ENCODE measurements at places on chromosomes 11 and 22.

DNA sequence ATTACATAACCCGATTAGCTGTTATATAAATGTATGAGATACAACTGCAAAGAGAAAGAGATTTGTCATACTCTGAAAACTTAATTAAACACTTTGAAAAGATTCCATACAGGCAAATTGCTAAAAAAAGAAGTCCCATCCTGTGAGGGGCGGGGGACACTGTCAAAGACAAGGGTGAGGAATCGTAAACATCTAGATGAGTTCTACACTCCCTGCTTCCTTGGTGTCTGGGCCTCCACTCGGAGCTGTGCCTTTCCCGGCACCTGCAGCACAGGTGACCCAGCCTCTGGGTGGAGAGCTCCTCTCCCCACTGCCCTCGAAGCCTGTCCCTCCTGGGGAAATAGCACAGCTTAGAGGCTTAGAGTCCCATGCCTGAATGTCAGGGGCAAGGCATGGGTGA is 69.2 kb upstream of the CRYBB3 start:
- DNase-seq: no peak

DNA sequence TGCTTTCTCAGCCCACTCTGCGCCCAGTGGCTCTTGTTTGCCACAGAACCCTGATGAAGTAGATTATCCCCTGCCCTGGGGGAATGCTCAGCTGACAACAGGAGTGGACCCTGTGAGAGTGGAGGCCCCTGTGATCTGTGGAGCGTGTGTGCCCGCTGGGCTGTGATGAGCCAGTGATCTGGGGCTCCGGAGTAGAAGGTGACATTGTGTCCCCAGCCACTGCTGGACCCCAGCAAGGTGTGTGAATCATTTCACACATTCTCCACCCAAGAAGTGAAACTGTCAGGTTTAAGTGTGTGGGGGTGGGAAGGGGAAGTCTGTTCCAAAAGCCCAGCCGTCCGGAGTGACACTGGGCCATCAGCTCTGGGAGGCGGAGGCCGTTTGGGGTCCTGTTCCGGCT is 33.1 kb upstream of the GRAMD4 start:
- no peak for DNase-seq

DNA sequence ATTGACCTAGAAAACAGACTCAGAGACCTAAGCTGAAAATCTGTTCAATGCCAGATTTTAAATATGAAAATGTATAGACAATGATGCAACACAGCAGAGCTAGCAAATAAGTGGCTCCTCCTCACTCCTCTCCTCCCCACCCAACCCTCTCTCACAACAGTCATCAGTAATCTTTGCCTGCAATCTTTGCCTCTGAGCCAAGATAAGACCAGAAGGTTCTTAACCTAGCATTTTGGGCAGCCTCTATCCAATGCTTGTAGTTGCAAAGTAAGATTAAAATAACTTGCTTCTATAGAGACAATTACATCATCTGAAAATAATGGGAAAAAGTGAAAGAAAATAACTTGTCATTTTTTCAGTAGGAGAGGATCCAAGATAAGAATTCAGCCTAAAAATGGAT is 117.3 kb downstream of the PARVA start:
- no peak for DNase-seq

- DNase-seq: no peak
Observed at GRCh38 chr11:45159781-45160365, 13.4 kb downstream of the PRDM11 start.

DNA sequence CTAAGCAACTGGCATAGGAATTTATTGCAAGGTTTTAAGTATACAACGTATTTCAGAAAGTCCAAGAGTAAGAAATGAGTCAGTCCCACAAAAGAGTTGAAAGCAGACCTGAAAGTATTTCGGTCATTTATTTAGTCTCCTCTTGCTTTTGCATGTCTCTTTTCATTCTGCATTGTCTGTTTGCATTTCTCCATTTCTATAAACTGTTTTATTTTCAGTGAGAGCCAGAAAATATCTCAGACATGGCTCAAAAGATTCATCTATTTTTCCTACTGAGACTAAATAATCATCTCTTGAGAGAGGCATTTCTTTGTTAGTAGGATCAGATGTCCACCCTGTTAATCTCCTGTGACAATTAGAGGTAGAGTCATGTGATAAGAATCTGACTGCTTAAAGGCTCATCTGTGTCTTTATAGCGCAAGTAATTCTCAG is 219.1 kb upstream of the CCDC179 start:
- DNase-seq: no peak

DNA sequence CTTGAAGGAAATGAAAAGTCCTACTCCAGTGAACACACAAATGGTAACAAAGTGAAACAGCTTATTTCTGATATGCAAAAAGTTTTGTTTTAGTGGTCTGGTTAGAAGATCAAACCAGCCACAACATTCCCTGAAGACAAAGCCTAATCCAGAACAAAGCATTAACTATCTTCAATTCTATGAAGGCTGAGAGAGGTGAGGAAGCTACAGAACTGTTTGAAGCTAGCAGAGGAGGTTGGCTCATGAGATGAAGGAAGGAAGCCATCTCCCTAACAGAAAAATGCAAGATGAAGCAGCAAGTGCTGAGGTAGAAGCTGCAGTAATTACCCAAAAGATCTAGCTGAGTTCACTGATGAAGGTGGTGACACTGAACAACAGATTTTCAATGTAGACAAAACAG is 168.4 kb downstream of the IGLL1 start:
- DNase-seq: no peak

DNA sequence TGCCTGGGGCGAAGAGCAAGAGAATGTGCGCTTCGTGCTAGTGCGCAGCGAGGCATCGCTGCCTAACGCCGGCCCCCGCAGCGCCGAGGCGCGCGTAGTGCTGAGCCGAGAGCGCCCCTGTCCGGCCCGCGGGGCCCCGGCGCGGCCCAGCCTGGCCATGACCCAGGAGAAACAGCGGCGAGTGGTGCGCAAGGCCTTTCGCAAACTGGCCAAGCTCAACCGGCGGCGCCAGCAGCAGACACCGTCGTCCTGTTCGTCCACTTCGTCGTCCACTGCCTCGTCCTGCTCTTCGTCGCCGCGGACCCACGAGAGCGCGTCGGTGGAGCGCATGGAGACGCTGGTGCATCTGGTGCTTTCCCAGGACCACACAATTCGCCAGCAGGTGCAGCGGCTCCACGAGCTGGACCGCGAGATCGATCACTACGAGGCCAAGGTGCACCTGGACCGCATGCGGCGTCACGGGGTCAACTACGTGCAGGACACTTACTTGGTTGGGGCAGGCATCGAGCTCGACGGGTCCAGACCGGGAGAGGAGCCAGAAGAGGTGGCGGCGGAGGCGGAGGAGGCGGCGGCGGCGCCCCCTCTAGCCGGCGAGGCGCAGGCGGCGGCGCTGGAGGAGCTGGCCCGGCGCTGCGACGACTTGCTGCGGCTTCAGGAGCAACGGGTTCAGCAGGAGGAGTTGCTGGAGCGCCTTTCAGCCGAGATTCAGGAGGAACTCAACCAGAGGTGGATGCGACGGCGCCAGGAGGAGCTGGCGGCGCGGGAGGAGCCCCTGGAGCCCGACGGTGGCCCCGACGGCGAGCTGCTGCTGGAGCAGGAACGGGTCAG is 1.0 kb downstream of the RASSF10 start:
- peak; percentile 57 for DNase-seq

DNA sequence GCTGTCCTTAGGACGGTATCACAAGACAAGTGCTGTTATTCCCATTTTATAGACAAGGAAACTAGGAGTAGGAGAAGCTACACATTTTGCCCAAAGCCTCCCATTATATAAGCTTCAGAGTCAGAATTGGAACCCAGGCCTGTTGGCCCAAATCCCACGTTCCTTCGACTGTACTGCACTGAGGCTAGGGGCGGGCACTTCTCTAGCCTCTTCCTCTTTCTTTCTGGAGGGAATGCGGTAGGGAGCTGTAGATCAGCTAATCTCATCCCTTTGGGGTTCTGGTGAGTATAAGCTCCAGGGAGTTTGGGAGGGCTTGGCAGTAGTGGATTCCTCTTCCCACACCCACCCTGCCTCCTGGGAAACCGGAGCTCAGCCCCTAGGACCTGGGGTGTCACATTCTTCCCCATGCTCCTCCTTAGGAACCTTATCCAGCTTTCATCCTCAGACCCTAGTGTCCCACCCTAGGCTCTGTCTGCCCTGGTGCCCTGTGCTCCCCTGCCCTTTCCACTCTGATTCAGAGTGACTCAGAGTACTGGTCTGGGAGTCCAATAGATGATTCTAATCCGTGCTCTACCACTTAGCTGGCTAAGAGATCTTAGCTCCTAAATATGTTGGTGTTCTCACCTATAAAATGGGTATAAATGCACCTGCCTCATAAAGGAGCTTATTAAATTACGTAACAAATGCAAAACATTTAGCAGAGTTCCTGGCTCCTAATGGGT is 29.3 kb downstream of the PHLDB1 start:
- no peak for DNase-seq

- no peak for DNase-seq
Observed at GRCh38 chr11:128171506-128171905, 415.9 kb downstream of the ETS1 start.

DNA sequence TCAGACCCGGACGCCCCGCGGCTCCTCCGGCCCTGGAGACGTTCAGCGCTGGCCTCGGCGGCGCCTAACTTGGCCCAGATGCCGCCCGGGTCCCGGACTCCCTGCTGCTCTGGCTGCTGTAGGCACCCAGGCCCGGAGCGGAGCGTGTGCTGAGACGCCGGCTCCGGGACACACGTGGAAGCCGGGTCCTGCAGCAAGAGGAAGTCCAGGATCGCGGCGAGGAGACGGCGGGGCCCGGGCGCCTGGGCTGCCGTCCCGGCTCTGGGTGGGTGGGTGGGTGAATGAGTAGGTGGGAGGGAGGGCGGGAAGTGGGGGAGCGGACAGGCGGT is 223 bp downstream of the WT1 start:
- no peak for DNase-seq

DNA sequence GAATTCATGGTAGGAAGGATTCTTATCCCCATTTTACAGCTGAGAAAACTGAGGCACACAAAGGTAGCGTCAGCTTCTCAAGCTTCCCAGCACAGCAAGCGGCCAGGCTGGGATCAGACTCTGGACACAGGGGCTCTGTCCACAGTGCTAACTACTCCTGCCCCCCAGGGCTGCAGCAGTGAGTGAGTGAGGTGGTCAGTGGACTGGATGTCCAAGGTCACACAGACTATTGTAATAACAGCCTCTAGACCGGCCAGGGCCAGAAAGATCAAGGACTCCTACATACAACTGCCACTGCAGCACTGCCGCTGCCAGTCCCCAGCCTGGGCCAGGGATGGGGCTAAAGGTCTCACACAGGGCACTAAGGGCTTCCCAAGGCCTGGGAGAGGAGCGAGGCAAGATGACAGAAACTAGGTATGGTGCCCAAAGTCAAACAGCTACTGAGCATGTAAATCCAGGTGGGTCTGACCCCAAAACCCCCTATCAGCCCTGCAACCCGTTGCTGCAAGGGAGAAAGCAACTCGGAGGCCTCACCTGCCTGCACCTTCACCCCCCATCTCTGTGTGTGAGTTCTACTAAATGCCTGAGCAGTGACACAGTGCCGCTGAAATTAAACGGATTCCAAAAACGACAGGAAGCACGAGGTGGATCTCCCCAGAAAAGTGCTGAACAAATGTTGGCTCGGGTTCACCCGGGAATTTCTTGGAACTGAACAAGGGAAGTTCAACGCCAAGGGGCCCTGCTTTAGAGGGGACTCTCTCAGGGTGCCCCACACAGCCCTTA is 161.8 kb upstream of the GRK3 start:
- no peak for DNase-seq

- DNase-seq: no peak
Observed at GRCh38 chr11:107836851-107837250, 21.7 kb downstream of the SLC35F2 start.

GRCh38 chr11:37504921-37505320 is 906.9 kb upstream of the RAG2 start:
- no peak for DNase-seq

Measured in NCI-H748 treated with DMSO at 0.1 percent for 48 hours (cell line).